Muscle of leg (tissue), 16 donors: ENCODE measurements at places on chromosomes 12 and 14. TPM values are rescaled to one million over a fixed set of nuclear protein-coding genes. Genes with fewer than 3 reads are reported as not detected.

The OVCH1 gene
- 0.35 TPM for total RNA-seq

The SLCO1A2 gene
- total RNA-seq, result not detected

The GUCY2C gene
- total RNA-seq, result not detected

The KIF5A gene
- total RNA-seq, result 0.04 TPM

The MMP17 gene
- total RNA-seq, result 4.0 TPM

The SPTB gene
- 126 TPM for total RNA-seq

The TMTC3 gene
- total RNA-seq, result 27.4 TPM

The PTPRR gene
- 2.0 TPM for total RNA-seq
